Activated naive CD4-positive, alpha-beta T cell treated with anti-CD3 and anti-CD28 coated beads, Interleukin-2, amount 50 U/mL, for 16 hours (primary cell): ENCODE measurements at places on chromosomes 7 and 10.

GRCh38 chr10:102557569-102557968 lies 53.8 kb downstream of the SUFU start:
- DNase-seq: no peak

- peak; percentile 75 for DNase-seq
These were observed at the start of gene TRIM56 for GRCh38 chr7:101085162-101085964. Gene TRIM56, plus strand, starts transcription at chr7:101085481. Its CDS starts 1,832 bp downstream, at chr7:101087313.

DNA sequence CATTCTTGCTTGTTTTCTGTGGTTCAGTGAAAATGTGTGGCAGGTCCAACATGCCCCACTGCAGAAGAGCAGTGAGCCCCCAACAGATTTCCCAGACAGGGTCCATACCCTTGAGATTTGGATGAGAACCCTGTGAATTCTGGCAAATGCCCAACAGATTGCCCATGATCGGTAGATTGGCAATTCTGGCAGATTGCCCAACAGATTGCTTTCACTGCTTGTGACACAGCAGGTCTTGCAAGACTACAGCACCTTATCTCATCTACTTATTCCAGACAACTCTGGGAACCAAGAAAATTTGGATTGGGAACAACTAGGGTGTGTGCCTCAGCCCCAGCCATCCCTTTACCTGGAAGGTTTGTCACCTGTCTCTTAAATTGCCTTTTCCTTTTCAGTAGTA lies 143.7 kb upstream of the COL1A2 start:
- DNase-seq: no peak

- DNase-seq: no peak
These were observed 709.9 kb upstream of the LRRTM3 start for GRCh38 chr10:66215920-66216319.

GRCh38 chr7:156493942-156494341 lies 146.6 kb upstream of the RNF32 start:
- DNase-seq: no peak

GRCh38 chr7:130337410-130337971 lies 7.1 kb upstream of the CPA5 start:
- no peak for DNase-seq

- DNase-seq: no peak
These were observed 1.0 kb upstream of the AVPI1 start for GRCh38 chr10:97687785-97688781.

DNA sequence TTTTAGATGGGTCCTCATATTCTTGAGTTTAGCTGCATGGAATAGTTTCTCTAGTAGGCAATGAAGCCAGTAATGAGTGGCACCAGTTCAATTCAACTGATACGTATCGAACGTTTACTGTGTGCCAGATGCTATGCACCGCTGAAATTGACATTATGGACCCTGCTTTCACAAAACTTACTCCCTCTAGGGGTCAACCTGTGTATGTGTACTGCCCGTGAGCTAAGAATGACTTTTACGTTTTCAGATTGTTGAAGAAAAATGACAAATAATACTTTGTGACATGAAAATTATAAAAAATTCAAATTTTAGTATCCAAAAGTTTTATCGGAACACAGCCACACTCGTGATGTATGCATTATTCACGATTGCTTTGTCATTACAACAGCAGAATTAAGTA lies 95.5 kb downstream of the ZMYND11 start:
- no peak for DNase-seq

GRCh38 chr10:77308084-77308732 lies 329.4 kb downstream of the KCNMA1 start:
- DNase-seq: no peak

DNA sequence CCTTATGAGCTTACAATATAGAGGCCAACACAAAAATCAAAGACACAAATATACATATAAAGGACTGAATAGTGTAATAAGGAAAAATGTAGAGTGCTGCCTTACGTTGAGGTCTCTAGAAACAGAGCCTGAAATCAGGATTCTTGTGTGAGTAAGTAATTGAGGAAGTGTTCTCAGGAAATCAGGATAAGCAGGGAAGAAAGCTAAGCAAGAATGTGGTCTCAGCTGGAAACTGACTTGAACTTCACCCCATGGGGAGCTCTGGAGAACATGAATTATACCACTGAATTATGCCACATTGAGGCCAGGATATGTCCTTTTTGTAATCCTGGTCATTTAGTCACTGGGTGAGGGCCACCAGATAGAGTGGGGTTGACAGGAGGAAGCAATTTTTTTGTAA lies 191.9 kb downstream of the ETV1 start:
- DNase-seq: no peak

DNA sequence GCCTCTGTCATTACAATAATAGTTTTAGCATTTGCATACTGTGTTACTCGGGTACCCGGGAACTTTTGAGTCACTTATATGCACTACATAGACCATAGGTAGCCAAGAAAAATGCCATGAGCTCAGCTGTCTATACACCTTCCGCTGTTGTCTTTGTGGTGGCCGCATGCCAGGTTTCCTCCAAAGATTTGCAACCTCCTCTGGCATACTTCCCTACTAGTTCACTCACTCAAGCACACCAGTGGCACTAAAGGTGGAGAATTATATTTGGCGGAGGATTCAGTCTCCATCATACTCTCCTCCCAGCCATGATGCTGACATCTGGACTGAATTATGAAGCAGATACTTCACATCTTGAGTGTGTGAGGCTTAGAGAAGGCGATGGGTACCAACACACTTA lies 35.6 kb upstream of the GRB10 start:
- DNase-seq: no peak

- no peak for DNase-seq
These were observed 623 bp downstream of the INPP5A start for GRCh38 chr10:132538031-132538789.

DNA sequence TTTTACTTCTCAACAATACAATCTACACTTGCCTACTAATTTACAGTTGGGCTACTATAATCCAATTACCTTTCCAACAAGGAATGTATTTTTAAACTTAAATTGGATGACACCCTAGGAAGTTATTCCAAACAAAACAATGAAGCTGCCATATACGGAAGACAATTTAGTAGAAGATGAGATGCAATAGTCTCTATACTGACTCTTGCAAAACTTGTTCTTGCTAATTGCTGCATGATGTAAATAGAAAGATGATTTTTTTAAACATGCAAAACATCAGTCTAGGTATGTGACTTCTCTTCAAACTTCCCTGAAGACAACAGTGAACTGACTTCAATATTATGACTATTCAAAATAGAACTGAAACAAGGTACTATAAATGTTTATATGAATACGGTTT lies 17.6 kb downstream of the NT5C3A start:
- DNase-seq: no peak

GRCh38 chr7:92674379-92674778 lies 84.2 kb upstream of the FAM133B start:
- DNase-seq: no peak

DNA sequence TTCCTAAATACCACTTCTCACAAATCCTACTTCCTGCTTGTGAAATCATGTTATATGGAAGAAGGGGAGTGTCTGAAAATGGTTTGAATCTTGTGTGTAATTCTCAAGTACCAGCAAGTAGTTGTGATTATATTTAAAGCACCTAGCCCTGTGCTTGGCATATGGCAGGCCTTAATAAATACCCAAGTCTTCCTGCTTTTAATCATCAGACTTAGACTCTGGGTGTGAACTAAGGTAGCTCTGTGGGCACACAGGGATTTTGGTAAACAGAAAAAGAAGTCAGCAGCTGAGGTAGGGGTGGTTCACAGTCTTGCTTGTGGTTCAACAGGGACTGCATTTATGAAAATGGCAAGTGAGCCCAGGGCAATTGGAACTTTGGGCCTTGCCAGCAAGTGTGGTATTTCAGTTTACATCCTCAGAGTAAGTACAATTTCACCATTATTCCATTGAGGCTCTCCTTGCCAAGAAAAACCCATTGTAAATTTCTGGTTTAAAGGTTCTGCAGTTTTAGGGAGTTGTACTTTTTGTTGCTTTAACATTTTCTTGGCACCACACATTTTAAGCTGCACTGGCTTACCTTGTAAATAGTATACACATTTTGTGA lies 215.5 kb downstream of the AUTS2 start:
- DNase-seq: no peak

DNA sequence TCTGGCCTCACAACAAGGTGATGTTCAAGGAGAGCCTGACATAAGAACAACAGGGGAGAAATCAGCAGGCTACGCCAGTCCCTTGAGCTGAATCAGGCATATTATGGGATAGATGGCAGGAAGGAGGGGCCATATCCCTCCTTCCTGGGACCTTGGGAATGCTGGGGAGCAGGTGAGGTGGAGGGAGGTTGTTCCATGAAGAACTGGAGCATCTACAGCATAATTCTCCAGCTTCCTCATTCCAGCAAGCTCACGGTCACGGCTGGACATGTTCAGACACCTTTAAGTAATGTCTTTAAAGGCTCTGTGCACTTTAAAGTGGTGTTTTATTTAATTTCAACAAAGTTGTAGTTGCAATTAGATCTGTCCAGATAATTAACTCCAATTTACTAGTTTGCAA lies 780.5 kb downstream of the TYW1 start:
- DNase-seq: no peak

DNA sequence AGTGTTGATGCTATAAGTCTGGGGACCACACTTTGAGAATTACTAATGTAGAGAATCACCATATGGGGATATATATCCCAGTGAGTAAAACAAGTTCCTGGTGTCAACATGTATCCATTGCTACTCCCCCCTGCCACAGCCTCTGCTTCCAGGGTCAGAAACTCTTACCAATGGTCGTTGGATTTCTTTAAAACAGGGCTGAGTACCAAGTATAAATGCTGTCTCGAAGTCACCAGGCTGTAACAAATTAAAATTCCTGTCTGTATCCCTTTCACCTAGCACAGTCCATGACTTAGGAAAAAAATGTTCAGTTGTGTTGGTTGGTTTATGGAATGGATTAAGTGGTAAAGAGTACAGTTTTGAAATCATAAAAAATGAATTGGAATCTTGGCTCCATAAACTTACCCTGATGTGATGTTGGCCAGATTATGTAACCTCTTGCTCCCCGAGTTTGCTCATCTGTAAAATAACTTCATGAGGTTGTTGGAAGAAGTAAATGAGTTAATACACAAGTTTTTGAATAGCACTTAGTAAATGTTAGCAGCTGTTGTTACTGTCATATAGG lies 364.0 kb upstream of the LRGUK start:
- no peak for DNase-seq

DNA sequence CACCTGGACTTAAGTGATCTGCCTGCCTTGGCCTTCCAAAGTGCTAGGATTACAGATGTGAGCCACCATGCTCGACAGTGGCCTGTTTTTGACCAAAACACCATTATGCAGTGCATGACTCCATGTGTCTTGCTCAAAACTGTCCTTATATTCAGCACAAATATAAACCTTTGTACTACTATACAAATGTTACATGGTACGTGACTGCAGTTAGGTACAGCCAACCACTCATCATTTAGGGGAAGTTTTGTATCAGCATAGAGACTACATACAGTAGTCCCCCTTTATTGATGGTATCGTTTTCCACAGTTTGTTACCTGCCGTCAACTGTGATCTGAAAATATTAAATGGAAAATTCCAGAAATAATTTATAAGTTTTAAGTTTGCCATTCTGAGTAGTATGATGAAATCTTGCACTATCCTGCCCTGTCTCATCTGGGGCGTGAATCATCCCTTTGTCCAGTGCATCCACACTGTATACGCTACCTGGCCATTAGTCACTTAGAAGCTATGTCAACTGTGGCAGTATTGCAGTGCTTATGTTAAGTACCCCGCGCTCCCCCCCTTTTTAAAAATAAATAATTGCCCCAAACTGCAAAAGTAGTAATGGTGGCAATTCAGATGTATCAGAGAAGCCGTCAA lies 23.3 kb upstream of the ZNF282 start:
- no peak for DNase-seq

GRCh38 chr10:54478601-54479000 lies 322.4 kb downstream of the PCDH15 start:
- no peak for DNase-seq

DNA sequence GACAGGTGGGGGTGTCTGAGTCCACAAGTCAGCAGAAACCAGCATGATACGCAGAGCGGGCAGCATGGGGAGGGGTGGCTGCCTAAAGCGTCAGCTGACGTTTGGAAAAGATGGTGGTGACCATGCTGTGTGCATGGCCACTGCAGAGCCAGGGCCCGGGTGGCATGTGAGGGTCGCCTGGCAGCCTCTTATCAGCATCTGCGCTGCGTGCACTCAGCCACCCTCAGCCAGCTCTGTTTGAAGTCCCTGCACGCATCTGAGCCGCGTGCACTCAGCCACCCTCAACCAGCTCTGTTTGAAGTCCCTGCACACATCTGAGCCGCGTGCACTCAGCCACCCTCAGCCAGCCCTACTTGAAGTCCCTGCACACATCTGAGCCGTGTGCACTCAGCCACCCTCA lies 61.5 kb downstream of the WDR37 start:
- no peak for DNase-seq

GRCh38 chr7:22720791-22721786 lies 5.9 kb upstream of the IL6 start:
- no peak for DNase-seq
